ENCODE measurements at places on chromosomes 6 and 20.

DNA sequence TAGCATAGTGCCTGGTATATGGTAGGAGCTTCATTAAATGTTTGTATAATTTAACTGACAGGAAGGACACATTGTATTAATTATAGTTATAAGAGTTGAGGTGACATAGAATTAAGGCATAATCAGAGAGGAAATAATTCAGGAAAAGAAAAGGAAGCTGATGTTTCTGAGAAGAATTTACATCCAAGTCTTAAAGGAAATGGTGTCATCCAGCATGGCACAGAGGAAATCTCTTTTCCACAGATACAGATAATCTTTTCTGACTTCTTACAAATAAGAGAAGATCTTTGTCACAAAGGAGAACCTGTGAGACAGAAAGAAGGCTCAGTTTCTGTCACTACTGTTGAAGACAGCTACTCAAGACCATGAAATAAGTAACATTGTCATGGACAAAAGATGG lies 222.5 kb downstream of the GJA1 start:
- DNase-seq: no peak
- H3K27ac ChIP-seq: no peak overlapping the region
- no peak overlapping the region for H3K4me3 ChIP-seq
- H3K36me3 ChIP-seq: no peaks in the 10 kb centered on the region
- H3K27me3 ChIP-seq: no peaks in the 10 kb centered on the region
- peaks cover 3% of the 10 kb centered on the region for H3K4me1 ChIP-seq

DNA sequence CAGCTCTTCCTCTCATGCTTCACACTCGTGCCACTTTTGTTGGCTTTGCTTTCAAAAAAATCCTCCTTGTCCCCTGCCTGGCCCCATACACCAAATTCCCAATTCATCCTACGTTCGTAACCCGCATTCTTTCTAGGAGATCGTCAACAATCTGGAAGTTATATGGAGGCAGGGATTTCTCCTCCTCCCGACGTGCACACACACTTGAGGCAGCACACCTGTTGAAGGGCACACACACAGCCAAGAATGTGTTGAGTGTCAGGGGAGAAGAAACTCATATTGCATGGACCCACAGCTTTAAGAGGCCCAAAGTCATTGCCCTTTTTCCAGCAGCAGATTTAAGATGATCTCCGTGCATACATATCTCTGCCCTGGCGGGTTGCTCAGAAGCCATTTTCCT lies 28.9 kb downstream of the THBS2 start:
- H3K36me3 ChIP-seq: peaks cover 4% of the 10 kb centered on the region
- H3K27ac ChIP-seq: no peak overlapping the region
- H3K4me1 ChIP-seq: no peaks in the 10 kb centered on the region
- H3K4me3 ChIP-seq: no peak overlapping the region
- DNase-seq: no peak
- no peaks in the 10 kb centered on the region for H3K27me3 ChIP-seq

GRCh38 chr6:43843097-43843645 lies 73.2 kb downstream of the VEGFA start:
- DNase-seq: peak; percentile 85
- peak overlapping the region; percentile 70 for H3K27ac ChIP-seq
- no peak overlapping the region for H3K4me3 ChIP-seq
- H3K27me3 ChIP-seq: no peaks in the 10 kb centered on the region
- peaks cover 21% of the 10 kb centered on the region for H3K4me1 ChIP-seq
- no peaks in the 10 kb centered on the region for H3K36me3 ChIP-seq

GRCh38 chr20:3621111-3621510 lies 42.1 kb downstream of the GFRA4 start:
- H3K27ac ChIP-seq: no peak overlapping the region
- H3K4me1 ChIP-seq: no peaks in the 10 kb centered on the region

DNA sequence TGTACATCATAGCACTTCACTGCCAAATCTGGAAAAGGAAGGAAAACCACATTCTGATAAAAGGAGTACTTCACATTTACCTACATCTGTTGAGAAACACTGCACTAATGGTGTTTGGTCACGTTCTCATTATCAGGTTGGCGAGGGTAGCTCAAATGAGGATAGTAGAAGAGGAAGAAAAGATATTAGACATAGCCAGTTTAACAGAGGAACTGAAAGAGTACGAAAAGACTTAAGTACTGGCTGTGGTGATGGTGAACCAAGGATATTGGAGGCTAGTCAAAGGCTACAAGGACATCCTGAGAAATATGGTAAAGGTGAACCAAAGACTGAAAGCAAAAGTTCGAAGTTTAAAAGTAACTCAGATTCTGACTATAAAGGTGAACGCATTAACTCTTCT lies 32.0 kb upstream of the GJA10 start:
- H3K4me3 ChIP-seq: no peak overlapping the region
- peaks cover 62% of the 10 kb centered on the region for H3K36me3 ChIP-seq
- no peaks in the 10 kb centered on the region for H3K4me1 ChIP-seq
- H3K27me3 ChIP-seq: no peaks in the 10 kb centered on the region

DNA sequence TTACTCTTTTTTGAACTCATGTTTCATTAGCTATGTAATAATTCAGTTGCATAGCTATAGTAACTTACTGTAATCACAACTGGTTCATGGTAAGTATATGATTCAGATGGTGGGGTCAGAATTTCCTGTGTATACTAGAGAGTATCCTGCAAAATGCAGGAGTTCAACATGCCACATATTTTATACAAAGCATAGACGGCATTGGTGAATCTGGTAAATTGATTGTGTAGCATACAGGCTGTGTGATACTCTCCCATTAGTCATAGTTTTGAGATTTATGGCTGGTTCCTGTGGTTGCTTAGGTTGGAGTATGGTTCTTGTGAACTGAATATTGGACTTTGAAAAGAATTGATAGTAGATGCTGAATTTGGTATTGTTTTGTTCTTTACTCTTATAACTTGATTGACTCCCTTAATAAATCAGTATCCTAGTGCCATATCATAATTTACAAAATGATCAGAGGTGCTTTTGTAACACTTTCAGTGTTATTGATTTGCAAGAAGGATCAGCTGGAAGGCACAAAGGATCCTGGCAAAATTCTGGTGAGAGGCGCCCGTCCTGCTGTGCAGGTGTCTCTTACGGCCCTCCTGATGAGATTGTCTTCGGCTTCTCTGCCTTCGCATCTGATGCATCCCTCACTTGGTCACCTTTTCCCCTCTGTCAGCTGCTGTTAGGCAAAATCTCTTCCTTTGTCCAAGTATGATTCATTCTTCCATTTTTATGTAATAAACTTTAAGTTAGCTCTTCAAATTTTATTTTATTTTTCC lies 22.6 kb downstream of the SNX9 start:
- no peak for DNase-seq
- peaks cover 11% of the 10 kb centered on the region for H3K4me1 ChIP-seq

DNA sequence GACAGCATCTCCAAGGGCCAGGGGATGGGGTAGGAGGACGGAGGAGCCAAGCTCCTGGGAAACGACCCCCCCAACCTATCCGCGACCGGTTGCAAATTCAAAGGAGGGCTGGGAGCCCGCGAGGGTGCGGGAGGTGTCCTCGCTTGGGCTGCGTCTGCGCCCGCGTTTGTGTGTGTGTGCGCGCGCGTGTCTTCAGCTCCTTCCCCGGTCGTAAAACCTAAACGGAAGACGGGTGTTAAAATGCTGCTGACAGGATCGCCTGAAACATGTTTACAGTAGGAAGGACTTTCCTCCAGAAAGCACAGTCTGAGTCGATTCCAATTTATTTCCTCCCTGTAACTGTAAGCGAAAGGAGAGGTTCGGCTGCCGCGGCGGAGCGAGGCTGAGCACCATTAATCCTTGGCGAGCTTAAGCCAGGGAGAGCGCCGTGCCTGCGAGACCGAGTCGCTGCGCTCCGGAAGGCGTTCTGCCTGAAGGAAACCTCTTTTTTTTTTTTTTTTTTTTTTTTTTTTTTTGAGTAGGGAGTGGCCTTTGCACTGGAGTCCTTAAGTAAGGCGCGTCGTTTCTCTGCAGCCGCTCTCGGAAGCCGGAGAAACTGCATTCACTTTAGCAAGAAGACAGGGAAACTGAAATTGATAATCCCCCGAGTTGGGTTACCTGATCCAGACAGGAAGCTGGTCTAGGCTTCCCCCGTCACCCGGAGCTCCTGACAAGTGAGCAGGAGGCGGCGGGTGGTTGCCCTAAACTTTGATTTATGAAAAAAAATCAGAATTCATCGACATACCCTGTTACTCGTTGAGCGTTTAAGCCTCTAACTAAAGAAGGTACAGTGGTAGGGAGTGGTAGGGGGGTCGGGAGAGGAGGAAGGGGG lies 4.8 kb upstream of the SOX4 start:
- DNase-seq: peak; percentile 93
- peak overlapping the region; percentile 77 for H3K4me3 ChIP-seq
- H3K4me1 ChIP-seq: peaks cover 7% of the 10 kb centered on the region
- no peaks in the 10 kb centered on the region for H3K27me3 ChIP-seq

Data from large intestine (tissue), 12 donors.